ENCODE measurements at places on chromosomes 7 and 10.

- no peak for DNase-seq
These were observed 148.7 kb downstream of the C7orf25 start for GRCh38 chr7:42763137-42763551.

DNA sequence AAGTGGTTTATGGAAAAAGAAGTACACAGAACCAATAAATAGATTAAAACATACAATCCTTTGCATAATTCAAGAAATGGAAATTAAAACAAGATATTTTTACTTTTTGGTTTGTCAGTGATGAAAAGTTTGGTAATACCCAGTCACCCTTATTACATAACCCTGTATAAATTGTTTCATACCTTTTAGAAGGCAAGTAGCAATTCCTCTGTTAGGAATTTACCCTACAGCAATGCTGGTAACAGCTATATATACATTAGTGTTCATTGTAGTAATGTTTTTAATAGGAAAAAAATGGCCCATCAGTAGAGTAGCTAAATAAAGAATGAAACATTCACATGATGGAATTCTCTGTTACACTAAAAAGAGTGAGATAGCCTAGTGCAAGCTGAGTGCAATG, 42.7 kb downstream of the PTPN12 start:
- no peak for DNase-seq

DNA sequence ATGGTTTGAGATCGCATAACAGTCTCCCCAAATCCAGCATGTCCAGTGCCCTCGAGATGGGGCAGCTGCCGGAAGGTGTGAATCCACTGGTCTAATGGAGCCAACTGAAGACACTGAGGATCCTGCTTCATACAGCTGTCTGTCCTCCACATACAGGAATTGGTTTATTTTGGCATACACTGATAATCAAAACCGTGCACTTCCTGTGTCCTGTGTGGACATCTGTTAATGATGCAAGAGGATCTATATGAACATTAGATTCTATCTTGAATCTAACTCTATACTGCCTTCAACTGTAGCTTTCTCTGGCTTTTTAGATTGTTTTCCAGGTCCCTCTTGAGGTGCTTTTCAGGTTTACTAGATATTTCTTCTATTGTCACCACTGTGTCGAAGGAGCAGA, 3.0 kb upstream of the JAZF1 start:
- DNase-seq, result no peak

DNA sequence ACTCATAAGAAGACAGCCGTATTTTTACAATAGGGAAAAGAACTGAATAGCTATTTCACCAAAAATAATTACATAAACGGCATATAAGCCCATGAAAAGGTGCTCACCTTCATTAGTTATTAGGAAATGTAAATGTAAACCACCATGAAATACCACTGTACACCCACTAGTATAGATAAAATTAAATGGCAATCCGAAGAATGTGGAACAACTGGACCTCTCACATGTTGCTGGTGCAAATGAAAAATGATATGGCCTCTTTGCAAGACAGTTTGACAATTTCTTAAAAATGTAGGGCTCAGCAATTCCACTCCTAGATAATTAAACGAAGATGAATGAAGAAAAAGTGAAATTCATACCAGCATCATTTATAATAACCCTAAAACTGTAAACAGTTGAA, 91.8 kb downstream of the MAPK8 start:
- no peak for DNase-seq

DNA sequence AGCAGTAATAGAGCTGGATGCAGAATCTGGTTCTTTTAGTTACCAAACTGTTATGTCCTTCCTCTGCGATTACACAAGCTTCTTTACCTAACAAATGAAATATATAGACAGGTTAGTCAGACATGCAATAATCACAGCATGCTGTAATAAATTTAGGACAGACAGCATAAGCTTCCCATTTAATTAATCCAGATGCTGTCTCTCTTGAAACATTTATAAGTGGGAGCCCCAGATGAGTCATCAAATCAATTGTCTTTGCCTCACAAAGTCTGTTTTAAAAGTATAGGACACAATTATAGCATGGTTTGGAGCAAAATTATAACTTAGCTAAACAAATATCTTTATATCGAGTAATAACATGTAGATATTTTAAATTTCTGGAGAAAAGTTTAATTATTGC, 1.6 kb downstream of the CDNF start:
- no peak for DNase-seq

- no peak for DNase-seq
These were observed 87.4 kb upstream of the RSU1 start for GRCh38 chr10:16904639-16905061.

GRCh38 chr10:8060010-8060703, 5.7 kb downstream of the GATA3 start:
- DNase-seq, result peak; percentile 88

- no peak for DNase-seq
These were observed 69.4 kb upstream of the HECTD2 start for GRCh38 chr10:91340613-91341362.

DNA sequence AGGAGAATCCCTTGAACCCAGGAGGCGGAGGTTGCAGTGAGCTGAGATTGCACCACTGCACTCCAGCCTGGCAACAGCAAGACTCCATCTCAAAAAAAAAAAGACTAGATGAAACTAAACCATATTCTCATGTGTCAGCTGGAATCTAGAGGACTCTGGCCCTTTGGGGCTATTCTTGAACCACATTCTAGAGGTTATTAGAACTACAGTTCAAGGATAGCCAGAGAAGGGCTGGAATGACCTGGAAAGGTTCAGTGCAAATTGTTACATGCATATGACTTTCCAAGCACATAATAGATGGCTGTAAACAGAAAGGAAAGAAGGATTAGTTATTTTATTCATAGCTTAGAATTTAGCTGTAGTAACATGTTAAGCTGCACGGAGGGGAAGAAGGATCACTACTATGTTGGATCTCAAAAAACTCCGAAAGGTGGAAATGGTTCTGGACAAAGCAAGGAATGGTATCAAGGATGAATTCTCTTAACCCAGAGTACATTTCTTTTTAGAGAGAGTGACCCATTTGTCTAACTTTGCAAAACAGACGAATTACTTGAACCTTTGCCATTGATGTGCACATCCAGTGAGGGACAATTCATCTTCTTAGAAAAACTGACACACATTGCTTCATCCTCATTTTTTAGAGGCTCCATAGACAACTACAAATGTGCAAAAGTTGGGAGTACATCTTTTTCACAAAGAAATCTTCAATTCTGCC, 124.0 kb upstream of the SAMD8 start:
- DNase-seq, result no peak

- no peak for DNase-seq
These were observed 493.8 kb downstream of the ARL4A start for GRCh38 chr7:13181216-13181615.

- DNase-seq, result no peak
These were observed 2.9 kb downstream of the CDK14 start for GRCh38 chr7:90599038-90599437.

DNA sequence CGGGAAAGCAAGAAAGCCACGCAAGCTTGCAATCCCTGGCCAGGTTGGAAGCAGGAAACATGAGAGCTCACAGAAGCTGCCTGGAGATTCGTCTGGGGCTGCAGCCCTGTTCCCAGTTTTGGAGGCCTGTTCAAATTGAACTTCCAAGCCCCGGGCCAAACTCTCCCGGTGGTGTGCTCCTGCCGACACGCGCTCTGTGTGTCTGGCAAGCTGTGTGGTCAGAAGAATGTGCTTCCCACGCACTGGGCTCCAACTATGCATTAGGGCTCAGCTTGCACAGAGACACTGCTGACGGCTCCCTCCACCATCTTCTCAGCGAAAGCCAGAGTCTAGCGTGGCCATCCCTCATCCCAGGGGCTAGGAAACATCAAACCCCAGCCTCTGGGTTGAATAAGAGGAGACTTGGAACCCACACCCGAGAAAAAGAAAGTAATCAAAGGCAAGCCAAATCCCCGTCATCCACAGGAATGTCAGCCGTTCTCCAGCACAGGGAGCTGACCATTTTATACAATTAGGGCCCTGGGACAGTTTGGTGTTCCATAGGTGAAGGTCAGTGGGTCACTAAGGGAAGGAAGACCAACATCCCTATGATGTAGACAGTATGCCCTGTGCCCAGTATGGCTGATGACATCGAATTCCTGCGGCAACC, 107.2 kb downstream of the FGFR2 start:
- no peak for DNase-seq

DNA sequence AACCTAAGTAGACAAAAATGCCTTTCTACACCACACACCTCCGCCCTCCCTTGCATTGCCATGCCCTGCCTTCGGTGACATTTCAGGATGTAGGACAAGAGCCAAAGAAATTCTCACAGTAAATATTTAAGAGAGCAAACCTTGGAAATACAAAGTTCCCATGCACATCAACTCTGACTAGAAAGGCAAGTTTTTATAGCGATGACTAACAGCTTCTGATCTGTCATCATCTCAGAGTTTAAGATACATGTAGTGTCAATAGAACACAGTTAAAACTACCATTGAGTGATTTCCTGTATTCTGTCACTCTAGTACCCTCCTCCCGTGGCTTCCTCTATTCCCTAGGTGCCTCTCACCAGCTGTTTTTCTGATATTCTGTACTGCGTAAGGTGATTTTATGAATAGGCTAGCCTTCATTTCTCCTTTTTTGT, 20.7 kb downstream of the SLC16A9 start:
- DNase-seq, result no peak

GRCh38 chr7:75688200-75689136, 50.3 kb downstream of the HIP1 start:
- no peak for DNase-seq

GRCh38 chr7:1520539-1521234, 9.8 kb upstream of the MAFK start:
- DNase-seq, result no peak

- no peak for DNase-seq
These were observed 1073.0 kb downstream of the XPNPEP1 start for GRCh38 chr10:108850138-108850854.

- no peak for DNase-seq
These were observed 10.7 kb upstream of the SPOCK2 start for GRCh38 chr10:72098836-72099599.

DNA sequence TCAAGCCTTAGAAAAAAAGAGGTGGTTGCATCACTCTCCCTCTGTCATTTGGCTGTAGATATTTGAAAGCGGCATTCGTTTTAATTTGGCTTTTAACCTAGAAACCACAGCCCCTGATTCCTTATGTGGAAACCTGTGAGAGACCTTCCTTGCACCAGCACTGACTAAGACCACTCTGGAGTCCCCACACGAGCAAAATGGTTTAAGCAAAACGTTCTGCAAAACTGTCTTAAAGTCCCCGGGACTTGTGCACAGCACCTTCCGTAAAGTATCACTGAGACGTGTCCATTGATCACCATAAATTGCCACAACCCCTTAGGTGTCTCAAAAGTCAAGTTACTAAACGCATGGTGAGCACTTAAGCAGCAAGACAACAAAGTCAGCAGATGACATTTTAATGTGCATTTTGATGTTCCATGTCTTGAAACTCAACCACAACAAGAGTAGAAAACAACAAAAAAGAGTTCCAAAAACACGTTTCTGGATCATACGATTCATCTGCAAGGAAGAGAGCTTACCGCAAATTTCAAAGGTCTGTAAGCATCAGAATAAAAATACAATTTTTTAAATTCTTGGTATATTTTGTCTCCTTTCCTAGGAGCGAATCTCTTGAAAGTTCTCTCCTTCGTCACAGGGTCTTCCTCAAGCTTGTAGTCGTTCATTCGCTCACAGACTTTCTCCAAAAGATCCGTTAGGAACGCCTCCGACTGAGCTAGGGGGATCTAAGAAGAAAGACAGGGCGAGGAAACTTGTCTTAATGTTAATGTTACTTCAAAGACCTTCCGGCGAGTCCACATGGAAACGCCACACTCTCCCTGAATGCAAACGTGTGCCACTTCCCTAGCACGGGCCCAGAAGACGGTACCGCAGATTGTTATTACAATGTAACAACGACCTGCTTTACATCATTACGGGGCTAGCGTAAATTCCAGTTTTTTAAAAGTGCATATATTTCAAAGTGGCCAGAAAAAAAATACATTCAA, 37.7 kb downstream of the CNPY1 start:
- DNase-seq, result no peak

DNA sequence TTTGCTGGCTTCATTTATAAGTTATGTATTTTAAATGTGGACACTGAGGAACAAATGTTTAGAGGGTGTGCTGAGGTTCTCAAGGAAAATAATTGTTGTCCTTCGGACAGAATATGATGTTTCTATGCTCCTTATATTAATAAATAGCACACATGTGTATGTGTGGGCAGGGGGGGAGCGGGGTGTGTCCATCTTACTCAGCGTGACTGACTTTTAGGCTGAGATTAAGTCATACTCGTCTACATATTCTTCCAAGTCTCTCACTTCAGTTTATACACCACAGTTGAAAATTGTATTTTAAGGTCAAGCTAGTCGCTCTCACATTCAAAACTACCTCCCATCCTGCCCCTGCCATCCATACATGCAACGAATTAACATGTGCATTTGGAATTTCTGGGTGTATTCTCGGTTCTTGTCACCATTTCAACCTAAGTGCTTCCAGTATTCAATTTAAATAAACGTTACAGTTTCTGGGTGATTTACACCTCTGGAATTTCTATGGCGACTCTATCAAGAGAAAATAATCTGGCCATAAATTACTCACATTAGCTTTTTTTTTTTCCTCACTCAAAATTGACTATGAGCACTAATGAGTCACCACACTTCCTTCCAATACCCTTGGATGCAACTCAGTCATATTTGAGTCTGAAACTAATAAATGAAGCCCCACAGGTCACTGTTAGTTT, 3.3 kb downstream of the PCDH15 start:
- DNase-seq, result no peak

- DNase-seq, result peak; percentile 45
These were observed 46.2 kb downstream of the AOC1 start for GRCh38 chr7:150898475-150899011.

DNA sequence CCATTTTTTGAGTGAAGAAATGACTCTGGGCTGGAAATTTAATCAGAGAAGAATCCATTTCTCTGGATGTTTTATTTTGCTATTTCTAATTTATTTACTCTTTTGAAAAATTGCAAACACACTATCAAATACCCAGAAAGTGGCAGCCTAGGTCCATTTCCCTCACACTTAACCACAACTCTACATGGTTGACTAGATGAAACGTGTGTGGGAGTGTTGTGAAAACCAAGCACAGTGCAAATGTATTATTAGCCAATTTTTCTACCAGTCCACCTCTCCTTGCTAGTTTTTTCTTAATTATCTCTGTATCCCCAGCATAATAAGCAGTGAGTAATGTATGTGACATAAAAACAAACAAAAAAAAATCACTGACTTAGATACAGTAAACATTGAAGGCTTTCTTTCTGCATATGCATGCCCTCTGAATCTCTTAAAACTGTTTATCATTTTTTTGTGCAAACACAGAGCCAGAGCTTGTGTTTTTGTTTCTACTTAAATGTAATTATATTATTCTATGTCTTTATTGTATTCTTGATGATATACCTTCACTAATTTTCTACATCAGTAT, 30.9 kb downstream of the SCIN start:
- no peak for DNase-seq

All from thymus (tissue), 14 donors.